Stimulated activated CD4-positive, alpha-beta T cell treated with anti-CD3 and anti-CD28 coated beads, Interleukin-12 subunit alpha, Interleukin-12 subunit beta, amount 100 ng/mL, for 24 hours (primary cell): ENCODE measurements at places on chromosomes 1 and 21.
A peak's percentile ranks its signal among the peaks of the same experiment; 100 is the strongest.

DNA sequence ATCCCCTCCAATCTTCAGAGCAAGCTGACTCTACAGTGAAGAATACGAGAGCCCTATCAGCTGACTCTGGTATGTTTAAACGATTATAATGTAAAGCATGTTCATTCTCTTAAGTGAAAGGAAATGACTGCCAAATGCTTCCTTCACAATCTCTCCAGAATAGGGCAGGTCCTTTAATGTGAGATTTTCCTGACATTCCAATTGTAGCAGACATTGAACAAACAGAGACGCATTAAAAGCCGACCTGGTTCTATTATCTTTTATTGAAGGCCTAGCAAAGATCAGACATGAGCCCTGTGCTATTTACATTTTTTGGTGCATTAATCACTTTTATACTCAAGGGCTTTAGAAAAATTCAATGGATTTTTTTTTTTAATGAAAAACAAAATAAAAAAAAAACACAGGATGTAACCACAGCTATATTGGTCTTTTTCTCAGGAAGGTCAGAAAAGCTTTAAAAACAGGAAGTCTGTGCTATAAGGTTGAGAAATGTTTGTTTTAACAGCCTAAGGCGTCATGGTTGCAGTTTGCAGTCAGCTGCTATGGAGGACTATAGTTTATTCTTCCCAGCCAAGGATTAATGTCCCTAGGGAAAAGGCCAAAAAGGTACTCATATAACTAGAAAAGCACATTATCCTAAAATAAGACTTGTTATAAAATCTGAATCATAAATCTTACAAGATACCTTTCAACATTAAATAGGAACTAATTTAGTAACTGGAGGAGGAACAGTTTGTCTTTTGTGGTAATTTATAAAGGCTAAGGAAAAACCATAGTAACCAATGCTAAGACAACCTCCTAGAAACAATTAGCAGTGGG lies 104.8 kb downstream of the RERE start:
- DNase-seq: no peak

DNA sequence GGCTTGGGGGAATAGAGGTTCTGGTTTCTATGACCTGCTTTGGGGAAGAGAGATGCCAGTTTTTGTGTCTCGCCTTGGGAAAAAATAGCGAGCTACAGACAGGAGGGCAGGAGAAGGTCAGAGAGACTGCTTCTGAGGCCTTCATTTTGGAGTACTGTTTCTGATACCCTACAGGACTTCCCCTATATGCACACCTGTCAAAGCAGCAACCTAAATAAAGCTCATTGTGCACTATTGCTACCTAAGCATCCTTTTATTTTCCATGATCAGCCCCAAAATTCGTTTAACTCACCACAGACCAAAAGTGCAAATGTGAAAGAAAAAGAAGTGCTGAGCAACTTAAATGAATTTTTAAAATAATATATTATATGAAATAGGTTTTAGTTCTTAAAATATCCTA lies 145.6 kb upstream of the CHRM3 start:
- DNase-seq: no peak

- DNase-seq: no peak
Measured at GRCh38 chr1:27593678-27594563, 10.0 kb downstream of the AHDC1 start.

DNA sequence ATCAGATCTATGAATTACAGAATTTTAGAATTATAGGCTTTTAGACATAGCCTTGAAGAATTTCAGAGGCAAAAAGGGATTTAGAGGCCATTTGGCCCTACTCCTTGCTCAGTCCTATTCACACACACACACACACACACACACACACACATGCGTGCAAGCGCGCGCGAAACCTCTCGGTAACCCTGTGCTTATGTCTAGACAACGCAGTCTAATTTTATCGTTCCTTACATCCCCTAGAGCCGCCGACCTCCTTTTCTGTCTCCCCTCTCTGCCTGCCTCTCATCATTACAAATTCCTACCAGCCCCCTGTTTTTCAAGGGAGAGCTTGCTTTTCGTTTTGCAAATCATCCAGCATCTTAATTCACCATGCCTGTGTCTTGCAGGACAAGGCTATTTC lies 252.1 kb downstream of the FOXD2 start:
- no peak for DNase-seq

GRCh38 chr1:64171797-64172281 lies 31.6 kb upstream of the UBE2U start:
- no peak for DNase-seq

DNA sequence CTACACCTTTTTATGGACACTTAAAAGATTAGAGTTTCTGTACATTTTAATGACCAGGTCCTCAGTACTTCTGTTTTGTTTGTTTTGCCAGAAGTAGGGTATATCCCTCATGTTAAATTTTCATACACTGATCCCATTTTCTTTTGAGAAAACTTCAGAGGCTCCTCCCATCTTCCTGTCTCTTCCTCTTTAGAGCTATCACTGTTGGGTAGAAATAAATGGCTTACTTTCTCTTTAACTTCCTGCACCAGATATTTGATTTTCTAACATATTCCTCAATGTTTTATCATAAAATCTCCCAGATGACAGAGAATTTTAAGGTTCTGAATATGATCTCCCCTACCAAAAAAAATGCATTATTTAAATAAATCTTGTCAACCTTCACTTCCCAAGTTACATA lies 23.4 kb downstream of the VAV3 start:
- no peak for DNase-seq

- no peak for DNase-seq
Measured at GRCh38 chr1:119462964-119463363, 44.0 kb upstream of the HSD3B1 start.

GRCh38 chr1:219373616-219373935 lies 199.9 kb downstream of the LYPLAL1 start:
- DNase-seq: no peak

DNA sequence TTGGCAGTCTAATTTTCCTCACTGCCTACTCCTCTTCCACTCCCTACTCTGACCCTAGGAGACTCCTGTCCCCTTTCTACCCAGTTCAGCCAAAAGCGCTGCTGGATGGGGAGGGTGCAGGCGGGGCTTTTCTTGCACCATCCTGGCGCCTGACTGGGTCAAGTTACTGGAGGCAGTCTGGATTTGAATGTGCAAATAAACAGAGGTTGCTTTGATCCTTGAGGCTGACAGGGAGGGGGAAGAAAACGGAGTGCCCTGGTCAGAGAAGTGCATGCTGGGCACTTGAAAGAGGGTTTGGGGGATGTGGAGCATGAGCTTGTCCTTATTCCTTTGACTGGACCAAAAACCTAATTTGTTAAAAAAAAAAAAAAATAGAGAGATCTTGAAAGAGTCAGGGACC lies 76.8 kb upstream of the SOX13 start:
- no peak for DNase-seq

DNA sequence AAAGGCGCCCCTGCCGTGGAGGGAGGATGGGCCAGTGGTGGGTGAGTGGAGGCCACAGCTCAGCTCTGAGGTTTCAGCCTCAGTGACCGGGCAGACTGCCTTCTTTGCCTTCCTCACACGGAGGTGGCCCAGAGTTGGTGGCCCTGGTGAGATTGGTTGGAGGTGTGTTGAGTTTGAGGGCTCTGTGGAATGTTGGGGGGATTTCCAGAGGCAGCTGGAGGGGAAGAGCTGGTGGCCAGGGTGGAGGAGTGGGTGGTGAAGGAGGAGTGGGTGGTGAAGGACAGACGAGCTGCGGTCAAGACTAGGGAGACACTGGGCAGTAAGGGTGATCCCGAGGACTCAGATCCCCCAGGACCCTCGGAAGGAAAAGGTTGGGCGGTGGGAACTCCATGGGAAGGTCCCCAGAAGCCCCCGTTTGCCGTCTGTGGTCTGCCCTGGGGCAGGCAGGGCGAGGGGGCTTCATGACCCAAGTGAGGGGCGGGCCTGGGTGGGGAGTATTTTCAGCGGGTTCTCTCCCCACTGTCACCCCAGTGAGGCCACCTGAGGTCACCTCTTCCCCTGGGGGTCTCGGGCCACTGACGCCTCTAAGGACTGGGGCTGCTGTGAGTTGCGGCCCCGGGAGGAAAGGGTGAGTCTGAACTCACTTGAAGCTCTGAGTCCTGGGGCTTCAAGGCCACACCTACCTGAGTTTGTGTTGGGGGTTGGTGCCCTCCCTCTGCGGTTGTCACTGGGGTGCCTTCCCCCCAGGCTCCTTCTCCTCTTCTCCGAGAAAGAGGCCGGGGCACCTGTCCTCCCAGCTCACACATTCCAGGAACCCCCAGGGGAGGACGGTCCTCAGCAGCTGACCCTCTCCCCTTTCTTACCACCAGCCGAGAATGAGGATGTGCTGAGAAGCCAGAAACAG lies 22.7 kb upstream of the PIK3CD start:
- no peak for DNase-seq

GRCh38 chr1:172533513-172534151 lies 682 bp downstream of the SUCO start:
- DNase-seq: no peak

- no peak for DNase-seq
Measured at GRCh38 chr1:11071463-11072215, 11.8 kb upstream of the SRM start.

DNA sequence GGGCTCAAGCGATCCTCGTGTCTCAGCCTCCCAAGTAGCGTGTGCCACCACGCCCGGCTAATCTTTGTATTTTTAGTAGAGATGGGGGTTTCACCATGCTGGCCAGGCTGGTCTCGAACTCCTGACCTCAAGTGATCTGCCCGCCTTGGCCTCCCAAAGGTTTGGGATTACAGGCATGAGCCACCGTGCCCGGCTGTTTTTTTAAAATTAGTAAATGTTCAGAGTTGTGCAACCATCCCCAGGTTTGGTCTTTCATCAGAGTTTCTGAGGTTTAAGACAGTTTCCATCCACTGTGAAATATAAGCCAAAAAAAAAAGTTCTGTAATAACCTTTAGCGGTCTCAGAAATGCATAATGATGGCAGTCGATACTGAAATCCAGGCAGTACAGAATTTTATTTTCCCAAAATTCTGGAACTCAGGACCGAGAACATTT lies 550 bp upstream of the SYT11 start:
- DNase-seq: no peak

GRCh38 chr1:65431111-65431705 lies 10.7 kb downstream of the LEPR start:
- DNase-seq: no peak

GRCh38 chr1:29121516-29121935 lies 2.2 kb downstream of the TMEM200B start:
- no peak for DNase-seq

- DNase-seq: peak; percentile 17
Measured at GRCh38 chr21:45470773-45471524, 66.0 kb downstream of the COL18A1 start.

DNA sequence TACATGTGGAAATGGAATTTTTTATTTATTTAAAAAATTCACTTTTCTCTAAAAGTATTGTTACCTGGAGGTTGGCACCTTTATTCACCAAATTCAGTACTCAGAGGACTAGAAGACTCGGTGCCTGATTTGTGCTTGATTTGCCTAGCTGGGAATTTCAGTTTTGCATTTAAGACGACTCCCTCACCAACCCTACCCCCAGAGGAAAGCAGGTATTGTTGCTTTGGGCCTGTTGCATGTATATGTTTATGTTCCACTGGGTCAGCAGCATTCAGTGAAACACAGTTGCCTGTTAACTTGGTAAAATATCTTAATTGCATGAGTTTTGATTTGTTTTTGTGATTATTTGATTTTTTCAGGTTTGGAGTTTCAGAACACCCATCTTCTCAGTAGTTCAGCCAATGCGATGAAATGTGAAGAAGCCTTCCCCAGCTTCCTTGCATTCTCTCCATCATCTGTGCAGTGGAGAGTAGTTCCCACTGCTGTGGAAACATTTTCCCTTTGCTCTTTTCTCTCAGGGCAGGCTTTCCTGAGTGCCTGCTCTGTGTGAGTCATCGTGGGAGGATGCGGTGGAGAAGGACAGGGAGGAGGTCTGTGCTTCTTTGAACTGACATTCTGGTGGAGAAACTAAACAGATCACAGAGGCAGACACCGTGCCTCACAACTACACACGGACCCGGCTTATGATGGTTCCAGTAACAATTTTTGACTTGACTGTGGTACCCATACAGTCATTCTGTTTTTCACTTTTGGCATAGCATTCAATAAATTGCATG lies 6.4 kb downstream of the ADARB1 start:
- DNase-seq: no peak

DNA sequence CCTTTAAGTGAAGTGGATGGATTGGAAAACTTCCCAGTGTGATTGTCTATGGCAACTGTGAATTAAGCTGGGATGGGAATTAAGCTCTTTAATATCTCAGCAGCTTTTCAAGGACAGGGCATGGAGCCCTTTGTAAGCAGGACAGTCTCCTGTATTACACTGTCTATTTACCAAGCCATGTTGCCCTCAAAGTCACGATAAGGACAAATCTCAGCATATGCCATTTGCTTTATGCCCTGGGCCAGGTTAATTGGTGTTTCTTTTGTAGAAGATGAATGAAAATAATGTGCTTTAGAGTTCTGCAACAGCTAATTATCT lies 17.6 kb downstream of the UTP25 start:
- DNase-seq: no peak

GRCh38 chr1:116154536-116154935 lies 43.3 kb downstream of the MAB21L3 start:
- DNase-seq: no peak

DNA sequence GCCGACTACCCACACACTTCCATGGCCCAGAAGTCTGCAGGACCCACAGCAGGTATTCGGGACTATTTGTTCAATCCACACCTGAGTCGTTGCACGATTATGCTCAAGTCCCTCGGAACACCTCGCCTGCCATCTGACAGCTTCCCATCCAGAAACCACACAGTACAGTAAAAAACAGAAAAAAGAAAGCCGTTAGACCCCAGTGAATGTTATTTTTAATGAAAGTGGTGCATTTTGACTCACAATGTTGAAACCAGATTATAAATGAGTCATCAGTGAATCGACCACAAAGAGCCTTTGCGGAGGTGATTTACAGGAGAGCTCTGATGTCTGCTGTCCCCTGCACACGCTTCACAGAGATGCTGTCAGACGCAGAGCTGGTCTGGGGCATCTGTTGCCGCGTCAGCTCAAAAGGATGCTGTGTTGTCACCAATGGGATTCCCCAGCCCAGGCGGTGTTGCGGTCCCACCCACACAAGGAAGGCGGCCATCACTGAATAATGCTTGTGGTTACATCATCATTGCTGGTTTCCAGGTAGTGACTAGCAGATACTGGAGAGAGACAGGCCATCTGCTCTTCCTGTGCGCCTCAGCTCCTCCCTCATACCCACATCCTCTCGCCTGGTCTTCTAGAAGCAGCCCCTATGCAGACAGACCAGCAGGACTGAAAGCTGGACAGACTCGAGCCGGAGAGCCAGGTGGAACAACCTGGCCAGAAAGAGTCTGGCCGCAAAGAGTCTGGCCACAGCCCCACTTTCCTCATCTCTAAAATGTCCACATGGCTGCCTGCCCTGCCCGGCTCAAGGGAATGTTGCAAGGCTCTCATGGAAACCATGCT lies 116.8 kb downstream of the TOMM20 start:
- DNase-seq: peak; percentile 90

- DNase-seq: peak; percentile 24
Measured at GRCh38 chr1:38489844-38490270, 369.7 kb downstream of the RRAGC start.

GRCh38 chr1:117809764-117810163 lies 119.7 kb downstream of the GDAP2 start:
- no peak for DNase-seq
